ENCODE measurements at places on chromosomes 12 and 14.

DNA sequence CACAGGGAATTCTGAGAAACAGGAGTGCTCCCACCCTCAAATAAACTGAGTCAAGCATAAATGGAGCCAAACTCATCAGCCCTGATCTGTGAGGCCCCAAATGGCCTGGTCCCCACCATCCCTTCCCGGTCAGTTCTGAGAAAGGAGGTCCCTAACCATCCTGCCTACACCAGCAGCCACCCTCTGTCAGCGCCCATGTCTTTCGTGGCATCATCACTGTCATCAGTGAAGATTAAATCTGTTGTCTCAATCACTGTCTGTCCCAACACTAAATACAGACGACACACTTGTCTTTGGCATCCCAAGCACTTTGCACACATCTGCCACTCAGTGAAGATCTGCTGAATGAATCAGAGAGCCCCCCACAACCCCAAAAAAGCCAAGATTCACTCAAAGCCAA lies 22.4 kb downstream of the VPS37B start:
- no peak for DNase-seq

- no peak for DNase-seq
These were observed 2.4 kb downstream of the EXD2 start for GRCh38 chr14:69193721-69194120.

GRCh38 chr14:103239751-103240150 lies 94.3 kb upstream of the EIF5 start:
- DNase-seq = no peak

- DNase-seq = no peak
These were observed 216.4 kb downstream of the LRIG3 start for GRCh38 chr12:58703866-58704265.

DNA sequence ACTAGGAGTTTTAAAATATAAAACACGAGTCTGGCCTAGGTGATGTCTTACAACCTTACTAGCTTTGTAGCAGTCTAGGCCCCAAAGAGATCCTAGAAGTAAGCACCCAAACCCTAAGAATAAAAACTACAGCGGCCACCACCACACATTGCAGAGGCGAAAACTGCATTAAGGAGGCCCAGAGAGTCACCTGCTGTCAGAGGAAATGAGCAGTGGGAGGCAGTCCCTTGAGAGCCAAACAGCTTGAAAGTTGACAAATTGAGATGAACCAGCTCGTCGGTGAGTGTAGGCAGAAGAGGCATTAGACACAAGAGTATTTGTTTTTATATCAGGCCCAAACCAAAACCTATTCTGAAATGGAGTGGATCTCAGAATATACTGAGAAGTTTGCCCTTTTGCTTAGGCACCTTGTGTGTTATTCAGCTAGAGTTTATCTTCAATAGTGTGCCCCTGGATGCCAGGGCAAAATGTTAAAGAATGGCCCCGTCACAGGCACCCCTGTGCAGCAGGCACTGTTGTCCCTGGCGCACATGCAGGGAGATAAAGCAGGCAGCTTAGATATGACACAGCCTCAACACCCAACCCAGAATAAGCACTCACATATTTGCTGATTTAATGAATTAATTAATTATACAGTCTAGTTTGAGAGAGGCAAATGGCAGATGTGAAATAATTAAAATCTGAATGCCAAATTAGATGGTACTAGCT lies 56.7 kb downstream of the TTC7B start:
- DNase-seq = no peak

GRCh38 chr12:96701856-96702255 lies 205.2 kb upstream of the NEDD1 start:
- DNase-seq = no peak

DNA sequence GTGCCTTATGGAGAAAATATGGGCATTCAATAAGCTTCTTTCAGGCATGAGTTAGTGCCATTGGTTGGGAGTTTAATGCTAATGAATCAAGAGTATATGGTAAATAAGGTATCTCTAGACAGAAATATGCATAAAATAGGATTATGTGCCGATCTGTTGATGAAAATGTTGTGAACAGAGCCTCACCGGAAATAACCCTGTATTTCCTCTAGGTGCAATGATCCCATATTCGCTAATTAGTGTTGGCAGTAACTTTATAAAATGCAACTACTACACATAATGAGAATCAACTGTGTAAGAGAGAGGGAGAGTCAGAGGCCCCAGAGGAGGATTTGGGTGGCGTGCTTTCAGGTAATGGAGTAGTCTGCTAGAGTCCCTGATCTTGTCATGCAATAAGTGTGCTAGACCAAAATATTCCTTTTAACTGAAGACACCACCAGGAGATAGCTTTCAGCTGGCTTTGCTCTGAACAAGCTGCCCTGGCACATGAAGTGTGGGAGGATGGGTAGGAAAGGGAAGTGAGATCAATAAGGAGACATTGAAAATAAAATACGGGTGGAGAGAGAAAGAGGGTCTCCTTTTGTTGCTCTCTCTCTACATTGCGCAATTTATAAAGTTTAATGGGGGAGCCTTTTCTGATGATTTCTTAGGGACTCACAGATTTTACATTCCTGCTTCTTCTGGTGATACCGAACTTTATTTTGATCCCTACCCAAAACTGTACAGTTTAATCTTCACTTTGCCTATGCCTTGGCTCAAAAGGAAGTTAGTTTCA lies 68.6 kb upstream of the PLXNC1 start:
- DNase-seq = no peak

- DNase-seq = no peak
These were observed 24.3 kb downstream of the NCOR2 start for GRCh38 chr12:124543052-124543589.
